ENCODE measurements at places on chromosomes 3 and 15.

DNA sequence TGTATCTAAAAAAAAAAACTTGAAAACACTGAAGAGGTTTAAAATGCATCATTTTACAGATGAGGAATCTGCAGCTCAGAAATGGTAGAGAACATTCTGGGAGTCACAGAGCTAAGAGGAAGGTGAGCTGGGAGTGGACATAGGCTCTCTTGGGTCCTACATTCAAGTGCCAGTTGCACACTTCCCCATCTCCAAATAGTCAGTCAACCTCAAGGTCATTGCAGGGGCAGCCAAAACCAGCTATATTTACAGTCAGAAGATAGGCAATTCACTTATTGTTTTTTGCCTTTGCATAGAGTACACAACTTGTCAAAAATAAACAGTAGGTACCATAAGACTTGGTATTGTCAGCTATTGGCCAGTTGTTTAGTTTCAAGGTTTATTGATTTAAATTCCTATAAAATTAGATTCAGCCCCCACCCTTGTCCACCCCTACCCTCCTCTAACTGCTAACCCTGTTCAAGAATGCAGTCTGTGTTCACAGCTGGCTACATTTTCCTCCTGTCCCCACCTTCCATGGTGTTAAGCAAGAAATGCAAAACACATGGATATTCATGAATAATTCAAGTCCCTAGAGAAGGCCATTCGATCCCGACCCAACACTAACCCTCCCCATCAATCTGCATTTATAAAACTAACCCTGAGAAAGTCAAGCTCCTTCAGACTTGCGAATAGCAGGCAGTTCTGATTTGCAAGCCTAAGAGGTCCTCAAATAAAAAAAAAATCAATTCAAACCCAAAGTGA, 567.0 kb upstream of the MCTP2 start:
- no peak for DNase-seq

DNA sequence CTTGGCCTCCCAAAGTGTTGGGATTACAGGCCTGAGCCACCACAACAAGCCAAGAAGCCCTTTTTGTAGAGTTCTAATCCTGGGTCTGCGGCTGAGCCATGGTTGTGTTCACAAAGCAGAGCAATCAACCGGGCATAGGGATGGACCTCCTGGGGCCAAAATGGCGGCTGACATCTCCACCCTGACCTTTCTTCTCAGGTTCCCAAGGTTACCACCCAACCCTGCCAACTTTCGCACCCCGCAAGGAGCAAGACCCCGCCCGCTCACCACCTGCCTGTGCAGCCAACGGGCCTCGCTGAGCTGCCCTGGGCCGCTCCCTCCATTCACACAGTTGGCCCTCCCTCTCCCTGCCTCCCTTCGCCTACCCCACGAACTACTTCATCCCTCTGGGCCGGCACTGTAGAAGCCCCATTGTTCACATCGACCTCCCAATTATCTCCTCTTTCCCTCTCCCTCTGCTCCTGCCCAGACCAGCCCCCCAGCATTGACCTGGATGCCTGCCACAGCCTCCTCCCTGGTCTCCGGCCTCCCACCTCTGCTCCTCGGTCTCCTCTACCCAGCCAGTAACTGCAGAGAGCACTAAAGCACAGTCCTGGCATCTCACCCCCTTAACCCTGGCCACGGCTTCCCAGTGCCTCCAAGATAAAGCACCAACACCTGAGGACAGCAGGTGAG, 62.0 kb upstream of the TFRC start:
- DNase-seq, result no peak

DNA sequence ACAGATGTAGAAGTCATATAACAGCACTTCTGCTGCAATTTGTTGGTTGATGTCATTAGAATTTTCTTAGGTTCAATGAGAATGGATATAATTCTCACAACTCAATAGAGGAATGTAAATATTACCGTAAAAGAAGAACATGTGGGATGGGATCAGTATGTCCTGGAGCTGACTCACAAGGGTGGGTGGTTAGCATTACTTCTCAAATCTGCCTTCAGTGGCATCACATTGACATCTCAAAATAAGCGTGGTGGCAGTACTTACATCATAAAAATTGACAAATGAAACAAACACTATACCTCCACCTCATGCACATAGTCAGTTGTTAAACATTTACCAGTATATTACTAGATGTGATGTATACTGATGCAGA, 1068.0 kb upstream of the CADM2 start:
- no peak for DNase-seq

DNA sequence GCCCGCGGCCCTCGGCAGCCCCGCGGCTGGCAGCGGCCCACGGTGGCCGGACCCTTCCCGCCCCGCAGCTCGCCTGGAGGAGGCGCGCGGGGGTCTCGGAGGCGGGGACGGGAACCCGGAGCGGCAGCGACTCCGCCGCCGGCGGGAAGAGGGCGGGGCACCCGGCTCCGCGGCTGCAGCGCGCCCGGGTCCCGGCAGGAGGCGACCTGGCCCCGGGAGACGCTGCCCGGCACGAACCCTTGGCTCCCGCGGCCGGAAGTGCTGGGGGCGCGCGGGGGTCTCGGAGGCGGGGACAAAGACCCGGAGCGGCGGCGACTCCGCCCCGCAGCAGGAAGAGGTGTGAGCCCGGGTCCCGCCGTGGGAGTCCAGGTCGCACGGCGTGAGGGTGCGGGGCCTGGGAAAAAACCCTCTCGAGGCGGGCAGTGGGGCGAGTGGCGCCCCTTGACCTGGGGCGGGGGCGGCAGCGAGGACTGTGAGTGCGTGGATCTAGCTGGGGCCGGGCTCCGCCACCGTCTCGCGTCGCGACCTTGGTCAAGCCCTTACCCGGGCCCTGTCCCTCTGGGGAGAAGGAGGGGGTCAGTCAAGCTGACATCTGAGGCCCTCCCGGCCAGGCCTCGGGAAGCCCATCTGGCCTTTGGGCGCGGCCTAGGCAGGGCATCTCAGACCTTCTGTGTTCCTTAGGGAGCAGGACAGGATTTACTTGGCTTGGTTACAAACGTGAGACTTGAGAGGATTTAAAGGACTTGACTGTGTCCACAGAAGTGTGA, at the start of gene CIB2:
CIB2 (minus strand) TSS at position 151 of the 767 bp plus-strand sequence. CDS start 230 bp downstream, outside the sequence.
- DNase-seq, result peak; percentile 23

- peak; percentile 61 for DNase-seq
Measured at GRCh38 chr15:84821501-84822021, 4.4 kb downstream of the ALPK3 start.

DNA sequence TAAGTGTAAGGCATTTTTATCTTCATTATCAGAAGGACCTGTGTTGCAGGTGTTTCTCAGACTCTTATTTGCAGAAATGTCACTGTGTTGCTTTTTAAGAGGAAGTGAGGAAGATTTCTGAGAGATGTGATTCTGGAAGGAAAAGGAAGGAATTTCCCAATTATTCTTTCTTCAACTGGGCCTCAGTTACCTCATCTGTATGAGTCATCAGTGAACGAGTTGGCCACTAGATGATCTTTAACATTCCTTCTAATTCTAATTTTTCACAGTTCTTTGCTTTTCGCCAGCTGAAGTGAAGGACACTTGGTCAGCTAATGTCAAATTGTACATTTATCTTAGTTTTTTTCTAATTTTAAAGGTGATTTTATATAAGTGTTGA, 28.9 kb downstream of the CLEC3B start:
- DNase-seq, result peak; percentile 73

GRCh38 chr3:159252772-159253384, 451.0 kb downstream of the MFSD1 start:
- DNase-seq, result peak; percentile 72
